ENCODE measurements at places on chromosomes 2 and 18.
A peak's percentile ranks its signal among the peaks of the same experiment; 100 is the strongest.

DNA sequence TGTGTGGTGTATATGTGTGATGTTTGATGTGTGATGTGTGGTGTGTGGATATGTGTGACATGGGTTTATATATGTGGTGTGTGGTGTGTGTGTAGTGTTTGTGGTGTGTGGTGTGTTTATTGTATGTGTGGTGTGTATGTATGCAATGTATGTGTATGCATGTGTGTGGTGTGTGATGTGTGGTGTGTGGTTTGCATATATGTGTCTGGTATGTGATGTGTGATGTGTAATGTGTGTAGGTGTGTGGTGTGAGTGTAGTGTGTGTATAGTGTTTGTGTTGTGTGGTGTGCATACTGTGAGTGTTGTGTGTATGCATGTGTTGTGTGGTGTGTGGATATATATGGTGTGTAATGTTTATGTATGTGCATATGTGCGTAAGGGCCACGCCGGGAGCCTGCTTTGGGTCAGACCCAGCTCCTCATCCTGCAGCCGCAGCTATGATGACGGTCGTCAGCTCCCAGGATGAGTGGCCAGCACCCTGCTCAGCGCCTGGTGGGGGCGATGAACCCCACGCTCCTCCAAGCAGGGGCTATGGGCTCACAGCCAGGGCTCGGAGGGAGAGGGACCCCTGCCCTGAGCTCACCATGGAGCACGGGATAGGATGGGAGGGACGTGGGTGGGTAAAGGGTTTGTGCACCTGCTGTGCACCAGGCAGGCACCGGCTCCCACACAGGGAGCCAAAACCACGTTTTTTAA is 331.3 kb downstream of the EIPR1 start:
- no peak for DNase-seq

DNA sequence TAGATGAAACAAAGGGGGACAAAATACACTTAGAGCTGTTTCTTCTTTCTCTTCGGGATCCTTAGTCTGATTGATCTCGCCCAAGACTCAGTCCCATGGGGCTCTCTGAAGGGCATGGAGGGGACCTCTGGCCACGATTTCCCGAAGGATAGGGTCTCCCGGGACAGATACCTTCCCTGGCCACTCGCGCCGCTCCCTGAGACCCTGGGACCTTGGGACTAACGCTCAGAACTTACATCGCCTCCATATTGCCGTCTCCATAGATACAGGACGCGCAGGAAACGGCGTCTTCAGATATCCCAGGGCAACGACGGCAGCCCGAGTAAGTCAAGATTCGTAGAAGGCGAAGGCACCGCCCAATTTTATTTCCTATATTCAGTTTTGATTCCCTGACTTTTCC is at the start of gene CFAP65:
TSS of gene CFAP65 (minus strand) at position 265 of the 400 bp plus-strand sequence. CDS start 2,468 bp downstream, outside the sequence.
- no peak for DNase-seq

- no peak for DNase-seq
These were observed 848.0 kb downstream of the RNF144A start for GRCh38 chr2:7765236-7765635.

DNA sequence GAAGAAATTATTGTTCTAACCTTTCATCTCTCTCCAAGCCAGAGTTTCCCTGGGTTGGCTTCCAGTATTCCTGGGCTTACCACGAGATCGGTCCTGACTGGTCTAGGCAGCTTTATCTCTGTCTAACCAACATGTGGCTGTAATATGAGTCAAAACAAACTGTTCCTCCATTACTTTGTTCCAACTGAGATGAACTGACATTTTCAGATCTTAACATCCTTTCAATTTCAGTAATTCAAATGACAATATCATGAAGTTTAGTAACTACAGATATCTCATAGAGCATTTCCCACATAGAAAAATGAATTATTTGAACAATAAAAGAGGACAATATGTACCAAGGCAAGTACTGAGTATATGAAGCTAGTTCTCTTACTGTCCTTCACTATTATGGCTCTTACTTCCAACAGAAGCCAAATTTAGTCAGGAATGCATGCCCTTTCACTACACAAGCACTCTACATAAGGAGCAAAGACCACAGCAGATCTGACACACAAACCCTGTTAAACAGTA is 15.5 kb downstream of the SLC25A12 start:
- no peak for DNase-seq

DNA sequence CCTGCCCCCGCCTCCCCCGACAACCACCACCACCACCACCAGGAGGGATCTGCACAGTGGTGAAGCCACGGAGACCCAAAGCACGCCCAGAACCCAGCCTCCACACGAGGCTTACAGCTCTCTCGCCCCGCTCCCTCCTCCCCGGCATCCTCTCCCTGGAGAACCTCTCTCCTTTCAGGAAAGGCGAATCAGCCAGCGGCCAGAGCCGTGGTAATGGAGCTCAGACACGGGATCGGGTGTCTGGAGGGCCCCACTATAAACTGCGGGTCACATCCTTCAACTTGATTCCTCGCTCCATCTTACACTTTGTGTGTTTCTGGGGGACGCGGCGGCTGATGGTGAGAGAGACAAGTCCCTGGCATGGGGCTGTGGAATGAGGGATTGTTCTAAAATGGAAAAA is 271.5 kb upstream of the SIX2 start:
- DNase-seq, result no peak

DNA sequence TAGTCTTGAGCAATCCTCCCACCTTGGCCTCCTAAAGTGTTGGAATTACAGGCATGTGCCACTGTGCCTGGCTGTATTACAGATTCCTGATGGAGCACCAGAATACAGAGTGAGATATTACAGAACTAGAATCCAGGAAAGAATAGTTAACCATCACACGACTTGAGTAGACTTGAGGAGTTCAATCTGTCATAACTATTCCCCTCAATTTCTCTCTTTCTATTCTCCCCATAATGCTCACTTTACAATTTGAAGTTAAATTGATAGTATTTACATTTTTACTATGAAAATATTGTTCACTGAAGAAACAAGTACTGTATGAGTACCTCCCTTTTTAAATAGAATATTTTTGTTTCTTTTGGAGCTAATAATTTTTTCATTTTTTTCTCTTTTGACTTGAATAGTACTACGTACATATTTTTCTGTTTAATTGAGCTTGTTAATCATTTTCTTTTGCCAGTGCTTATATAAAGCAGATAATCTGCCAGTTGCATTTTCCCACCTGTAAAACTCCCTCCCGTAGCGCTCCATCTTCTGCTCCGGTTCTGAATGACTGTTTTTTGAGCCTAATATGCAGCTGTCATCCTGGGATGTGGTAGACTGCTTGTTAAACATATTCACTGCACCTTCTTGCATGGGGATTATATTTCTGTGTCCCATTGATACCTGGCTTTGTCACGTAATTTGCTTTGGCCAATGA is 105.5 kb downstream of the MYCN start:
- no peak for DNase-seq

- no peak for DNase-seq
These were observed 3.1 kb downstream of the PAIP2B start for GRCh38 chr2:71223767-71224333.

DNA sequence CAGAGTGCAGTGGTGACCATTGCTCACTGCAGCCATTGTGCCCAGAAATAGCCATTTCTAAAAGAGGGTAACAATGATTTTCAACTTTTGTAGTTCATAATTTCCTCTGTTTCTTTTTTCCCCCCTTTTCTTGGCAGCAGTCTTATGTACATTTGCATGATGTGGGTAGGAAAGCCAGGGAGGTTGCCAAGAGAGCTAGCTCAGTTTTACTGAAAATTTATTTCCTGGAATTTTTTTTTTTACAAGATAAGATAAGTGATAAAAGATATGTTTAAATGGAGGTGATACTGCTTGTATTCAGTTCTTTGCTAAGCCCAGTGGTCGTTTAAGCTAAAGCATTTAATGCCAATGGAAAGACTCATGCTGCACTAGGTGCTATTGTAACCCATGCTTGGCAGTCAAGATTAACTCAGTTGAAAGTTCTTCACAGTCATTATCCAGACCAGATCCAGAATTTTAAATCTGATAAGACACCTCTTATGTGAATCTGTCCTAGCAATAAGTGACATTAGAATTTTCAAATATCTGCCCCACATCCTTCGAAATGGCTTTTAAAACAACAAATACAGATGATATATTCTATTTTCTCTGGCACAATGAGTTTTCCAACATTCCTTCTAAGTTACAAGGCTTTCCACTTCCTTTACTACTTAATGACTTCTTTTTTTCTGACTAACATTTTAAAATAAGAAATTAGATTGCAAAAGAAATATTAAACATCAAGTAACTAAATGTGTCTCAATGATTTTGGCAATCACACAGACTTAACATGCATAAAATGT is 4.4 kb upstream of the ATP8B1 start:
- DNase-seq, result no peak

DNA sequence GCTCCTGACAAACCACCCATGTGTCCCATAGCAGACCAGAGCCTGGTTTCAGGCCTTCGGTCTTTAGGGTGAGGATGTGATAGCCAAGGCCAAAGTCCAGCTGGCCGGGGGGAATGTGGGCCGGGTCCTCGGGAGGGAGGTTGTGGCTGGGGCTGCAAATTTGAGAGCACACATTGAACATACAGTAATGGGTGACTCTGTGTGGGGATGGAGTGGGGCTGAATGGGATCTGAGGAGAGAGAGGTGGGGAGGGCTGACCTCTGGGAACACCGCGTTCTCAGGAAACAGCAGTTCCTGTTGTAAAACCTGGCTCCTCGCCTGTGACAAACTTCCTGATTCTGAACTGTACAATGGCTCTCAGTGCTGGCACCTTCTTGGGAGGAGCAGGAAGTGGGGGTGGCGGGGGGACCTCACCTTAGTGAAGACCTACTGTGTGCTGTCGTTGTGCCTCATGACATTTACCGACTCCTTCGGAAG is 48.8 kb downstream of the MCFD2 start:
- no peak for DNase-seq

- DNase-seq, result no peak
These were observed 48.4 kb upstream of the LAPTM4A start for GRCh38 chr2:20099780-20100179.

- no peak for DNase-seq
These were observed 24.6 kb downstream of the INSIG2 start for GRCh38 chr2:118112771-118113334.

DNA sequence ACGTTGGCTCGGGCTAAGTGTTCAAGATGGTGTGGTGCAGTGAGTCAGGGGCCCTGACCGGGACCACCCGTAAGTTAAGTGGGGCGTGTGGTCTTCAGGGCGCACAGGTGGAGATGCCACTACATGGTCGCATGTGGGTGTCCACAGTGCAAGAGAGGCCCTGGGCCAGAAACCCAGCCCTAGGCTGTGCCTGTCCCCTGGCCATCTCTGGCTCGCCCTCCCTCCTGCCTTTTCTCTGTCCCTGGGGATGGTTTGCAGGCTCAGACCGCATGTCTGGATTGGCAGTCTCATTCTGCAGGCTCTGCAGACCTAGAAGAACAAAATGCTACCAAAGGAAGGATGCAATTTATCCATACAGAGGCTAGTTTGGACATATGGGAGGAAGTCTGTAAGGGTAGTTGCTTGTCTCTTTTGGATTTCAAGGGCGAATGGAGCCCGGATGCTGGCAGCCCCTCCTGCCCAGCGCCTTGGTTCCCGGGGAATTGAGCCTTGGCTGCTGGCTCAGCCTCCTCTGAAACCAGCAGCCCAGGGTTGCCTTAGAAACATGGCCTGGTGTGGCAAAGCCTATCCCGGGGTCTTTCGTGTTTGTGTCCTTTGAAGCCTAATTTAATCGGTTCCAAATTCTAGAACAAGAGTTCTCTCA is 417.5 kb upstream of the HS6ST1 start:
- DNase-seq, result no peak

DNA sequence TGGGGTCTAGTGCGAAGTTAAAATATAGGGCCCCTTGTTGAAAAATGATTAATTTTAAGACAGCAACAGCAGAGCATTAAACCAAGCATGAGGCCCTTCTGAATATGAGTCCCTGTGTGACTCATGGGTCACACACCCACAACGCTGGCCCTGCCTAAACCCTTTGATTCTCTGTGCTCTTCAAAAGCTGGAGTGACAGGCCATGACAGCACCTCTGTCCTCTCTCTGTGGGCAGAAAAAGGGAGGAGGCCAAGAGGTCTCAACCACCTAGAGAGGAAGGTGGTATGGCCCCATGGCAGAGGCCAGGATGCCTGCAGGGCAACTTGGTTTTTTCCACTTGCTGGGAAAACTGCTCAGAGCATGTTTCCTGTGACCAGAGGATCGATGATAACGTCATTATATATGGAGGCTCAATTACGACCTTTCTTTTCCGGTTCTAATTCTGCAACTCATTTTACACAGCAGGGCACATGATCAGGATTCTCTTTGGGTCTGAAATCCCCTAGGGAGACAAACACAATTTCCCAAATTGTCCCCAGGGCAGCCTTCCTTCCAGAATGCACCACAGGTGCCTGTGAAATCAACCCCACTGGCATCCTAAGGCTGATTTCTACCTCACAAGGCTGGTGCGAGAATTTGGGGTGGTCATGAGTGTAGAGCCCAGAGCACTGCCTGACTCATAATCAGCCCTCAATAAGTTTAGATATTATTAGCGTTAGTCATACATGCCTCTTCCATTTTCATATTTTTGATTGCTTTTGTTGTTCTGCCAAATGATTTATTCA is 102.0 kb upstream of the PPP1CB start:
- DNase-seq, result peak; percentile 58

- DNase-seq, result no peak
These were observed 76.3 kb downstream of the DDX1 start for GRCh38 chr2:15667809-15668556.

GRCh38 chr2:226601881-226602662 is 197.5 kb downstream of the IRS1 start:
- DNase-seq, result no peak

DNA sequence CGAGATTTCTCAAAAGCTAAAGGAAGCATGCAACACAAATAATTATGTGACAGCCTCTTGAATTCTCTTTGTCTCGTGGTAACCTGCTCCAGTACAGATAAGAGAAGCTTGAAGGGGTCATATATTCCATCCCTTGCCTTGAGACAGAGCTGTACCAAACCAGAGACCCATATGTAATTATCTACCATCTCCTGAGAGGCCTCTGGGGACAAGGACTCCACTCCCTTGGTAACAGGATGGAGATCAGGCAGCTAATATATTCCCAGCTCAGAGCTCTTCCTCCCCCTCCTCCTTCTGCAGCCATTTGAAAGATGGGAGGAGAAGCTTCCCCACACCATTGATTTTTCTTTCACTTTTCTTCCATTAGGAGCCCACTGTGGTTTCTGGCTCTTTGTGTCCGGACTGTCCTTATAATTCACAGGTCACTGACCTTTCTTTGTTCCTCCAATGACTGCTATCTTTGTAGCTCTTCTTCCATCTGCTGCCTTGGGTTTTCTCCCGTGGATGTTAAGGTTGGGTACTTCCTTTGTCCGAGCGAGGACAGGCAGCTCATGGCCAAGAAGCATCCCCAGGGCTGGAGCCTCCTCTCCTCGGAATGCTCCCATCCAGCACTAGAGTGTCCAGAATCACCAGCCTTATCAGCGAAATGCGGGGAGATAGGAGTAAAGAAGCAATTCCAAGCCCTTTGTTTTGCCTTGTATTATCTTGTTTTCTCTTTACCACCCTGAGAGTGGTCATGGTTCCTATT is 72.6 kb upstream of the STPG4 start:
- no peak for DNase-seq

GRCh38 chr2:263774-264492 is at the start of gene SH3YL1:
Gene SH3YL1, minus strand, starts transcription at chr2:264032. Its CDS starts 48 bp downstream, at chr2:263984.
- DNase-seq, result no peak

GRCh38 chr2:74080346-74080745 is 67.4 kb downstream of the BOLA3 start:
- DNase-seq, result no peak

Data from activated T-cell treated with anti-CD3 and anti-CD28 coated beads for 48 hours (primary cell).